ENCODE measurements at places on chromosomes 1 and 21.

- no peak for DNase-seq
These were observed 9.7 kb downstream of the DESI2 start for GRCh38 chr1:244662599-244662998.

- DNase-seq, result no peak
These were observed 171.4 kb upstream of the ZP4 start for GRCh38 chr1:238061967-238062613.

DNA sequence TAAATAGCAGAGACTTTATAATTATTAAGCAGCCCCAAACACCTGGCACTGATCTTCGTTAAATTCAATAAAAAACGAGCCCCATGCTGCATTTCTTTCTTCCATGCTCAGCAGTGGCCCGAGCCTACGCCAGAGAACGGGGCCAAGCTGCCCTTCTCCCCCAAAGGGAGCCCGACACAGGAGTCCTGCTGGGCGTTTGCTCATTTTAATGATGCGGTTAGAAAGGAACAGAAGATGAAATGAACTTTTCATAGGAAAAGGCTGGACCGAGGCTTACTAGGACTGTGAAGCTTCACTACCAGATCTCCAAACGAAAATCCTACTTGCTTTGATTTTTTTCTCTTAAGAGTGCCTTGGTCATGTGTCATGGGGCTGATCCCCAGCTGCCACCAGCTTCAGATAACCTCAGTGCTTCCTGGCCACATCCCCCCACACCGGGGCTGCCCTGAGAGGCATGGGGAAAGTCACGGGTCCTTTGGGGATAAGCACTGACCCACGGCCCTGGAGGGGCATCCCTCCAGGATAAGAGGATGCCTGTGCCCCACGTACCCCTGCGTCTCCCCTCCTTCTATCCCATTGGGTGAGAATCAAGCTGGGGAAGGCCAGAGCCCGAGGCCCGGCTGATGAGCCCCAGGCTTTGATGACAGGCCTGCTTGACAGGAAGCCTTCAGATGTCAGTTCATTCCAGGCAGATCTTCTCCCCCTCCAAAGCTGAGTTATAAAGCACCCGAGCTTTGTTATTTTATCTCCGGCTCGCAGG is 34.2 kb downstream of the PGBD5 start:
- DNase-seq, result no peak

GRCh38 chr1:68908316-68908715 is 411.4 kb upstream of the DEPDC1 start:
- no peak for DNase-seq
